ENCODE measurements at places on chromosomes 13 and 19.

DNA sequence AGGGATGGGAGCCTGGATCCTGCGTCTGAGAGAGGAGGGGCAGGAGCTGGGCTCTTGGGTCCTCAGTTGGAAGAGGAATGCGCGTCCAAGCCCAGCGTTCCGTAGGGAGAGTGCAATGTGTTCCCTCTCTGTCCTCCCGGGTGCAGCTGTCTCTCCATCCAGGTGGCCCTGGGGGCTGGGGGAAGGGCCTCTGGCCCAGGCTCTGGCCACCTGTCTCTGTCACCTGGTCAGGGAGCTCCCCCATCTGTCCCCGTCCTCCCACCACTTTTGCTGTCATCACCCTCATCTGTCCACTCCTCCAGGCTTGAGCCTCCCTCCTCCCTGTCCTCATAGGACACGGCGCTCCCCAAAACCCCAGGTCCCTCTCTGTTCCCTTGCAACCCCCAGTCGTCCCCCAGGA, 3.7 kb upstream of the SBK2 start:
- DNase-seq: no peak

DNA sequence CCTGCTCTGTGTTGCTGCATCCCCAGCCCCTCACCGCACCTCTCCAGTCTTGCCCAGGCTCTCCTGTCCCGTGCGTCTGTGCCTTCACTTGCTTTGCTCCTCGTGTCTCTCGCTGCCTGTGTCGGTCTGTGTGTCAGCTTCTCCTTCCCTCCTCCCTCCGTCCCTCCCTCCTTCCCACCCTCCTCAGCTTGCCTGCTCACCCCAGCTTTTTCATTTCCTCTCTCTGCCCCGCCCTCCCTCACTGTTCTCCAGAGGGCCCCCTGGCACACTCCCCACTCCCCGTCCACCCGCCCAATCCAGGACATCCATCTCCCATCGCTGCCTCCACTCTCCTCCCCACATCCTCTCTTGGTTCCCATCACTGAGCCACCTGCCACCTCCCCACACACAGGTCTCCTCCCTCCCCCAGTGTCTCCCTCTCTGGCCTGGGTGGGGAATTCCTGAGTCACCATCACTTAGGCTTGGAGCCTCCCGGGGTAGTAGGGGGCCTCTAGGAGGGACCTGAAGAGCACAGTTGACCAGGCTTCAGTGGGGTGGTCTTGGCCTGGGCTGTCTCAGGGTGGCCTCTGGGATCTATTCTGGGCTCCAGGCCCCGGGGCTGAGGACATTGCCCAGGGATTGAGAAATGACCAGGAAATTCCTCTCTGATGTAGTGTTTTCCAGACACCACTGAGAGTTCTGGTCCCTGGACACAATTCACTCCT, at the start of gene PTGIR:
Gene PTGIR, minus strand, starts transcription at position 132 of the 704 bp plus-strand sequence. CDS start 864 bp downstream, outside the sequence.
- DNase-seq: no peak

DNA sequence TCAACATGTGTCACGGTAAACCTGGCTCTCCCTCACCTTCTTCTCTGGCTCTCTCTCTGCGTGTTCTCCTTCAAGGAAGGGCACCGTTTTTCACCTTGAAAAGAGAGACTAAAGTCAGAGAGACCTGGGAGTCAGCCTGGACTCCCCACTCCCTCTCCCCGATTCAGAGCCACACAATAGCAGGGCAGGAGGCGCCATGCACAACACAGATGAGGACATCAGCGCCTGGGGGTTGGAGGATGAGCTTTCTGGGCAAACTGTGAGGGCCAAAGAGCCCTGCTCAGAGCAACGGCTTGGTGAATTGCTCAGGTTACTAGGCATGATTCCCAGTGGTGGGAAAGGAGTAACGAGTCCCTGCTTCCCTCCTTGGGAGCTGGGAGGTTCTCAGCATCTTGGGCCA, 32.3 kb downstream of the HSPH1 start:
- DNase-seq: no peak

GRCh38 chr19:39470724-39471339, 9.8 kb upstream of the TIMM50 start:
- DNase-seq: no peak

DNA sequence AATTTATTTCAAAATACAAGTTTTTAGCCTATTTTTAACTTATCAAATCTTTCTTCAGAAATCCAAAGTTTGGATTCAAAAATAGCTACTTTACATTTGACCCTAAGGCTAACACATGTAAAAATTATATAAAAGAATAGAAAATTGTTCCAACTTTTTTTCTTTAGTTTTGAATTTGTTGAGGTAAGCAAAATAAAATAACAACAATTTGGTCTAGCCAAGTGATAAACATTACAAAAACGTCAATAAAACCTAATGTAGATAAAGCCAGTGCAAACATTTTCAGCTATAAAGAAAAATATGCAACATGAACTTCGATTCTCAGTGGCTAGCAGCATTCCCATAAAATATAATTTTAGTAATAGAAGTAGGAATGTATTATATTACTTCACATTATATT, 400.3 kb downstream of the PCDH9 start:
- DNase-seq: no peak

GRCh38 chr13:60439201-60439600, 42.2 kb downstream of the TDRD3 start:
- no peak for DNase-seq

- no peak for DNase-seq
Observed at GRCh38 chr13:75103976-75104375, 378.0 kb downstream of the TBC1D4 start.

DNA sequence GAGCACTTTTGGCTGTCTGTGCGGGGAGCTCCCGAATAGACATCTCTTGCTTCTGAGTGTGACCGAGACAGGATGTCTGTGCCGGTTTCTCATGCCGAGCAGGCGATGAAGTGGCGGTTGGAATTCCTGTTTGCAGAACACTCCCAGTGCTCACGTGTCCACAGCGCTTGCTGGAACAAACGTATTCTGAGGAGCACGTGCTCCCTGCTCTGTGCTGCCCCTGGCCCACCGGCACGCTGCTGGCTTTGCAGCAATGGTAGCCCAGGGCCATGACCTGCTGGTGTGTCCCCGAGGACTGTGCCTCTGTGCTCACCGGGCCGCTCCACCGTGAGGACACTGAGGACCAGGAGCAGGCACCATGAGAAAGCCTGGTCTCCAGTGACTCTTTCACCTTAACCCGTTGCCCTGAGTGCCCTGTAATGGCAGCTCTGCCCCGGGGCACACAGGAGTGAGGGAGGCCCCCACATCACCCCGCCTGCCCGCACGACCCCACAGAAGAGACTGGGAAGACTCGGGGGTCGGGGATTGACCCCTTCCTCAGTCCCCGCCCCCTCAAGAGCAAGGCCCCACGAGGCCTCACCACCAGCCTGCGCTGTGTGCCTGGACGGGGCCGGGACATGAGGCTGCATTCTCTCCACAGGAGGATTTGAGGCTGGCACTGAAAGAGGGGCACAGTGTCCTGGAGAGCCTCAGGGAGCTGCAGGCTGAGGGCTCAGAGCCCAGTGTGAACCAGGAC, 40.0 kb upstream of the F7 start:
- DNase-seq: no peak

DNA sequence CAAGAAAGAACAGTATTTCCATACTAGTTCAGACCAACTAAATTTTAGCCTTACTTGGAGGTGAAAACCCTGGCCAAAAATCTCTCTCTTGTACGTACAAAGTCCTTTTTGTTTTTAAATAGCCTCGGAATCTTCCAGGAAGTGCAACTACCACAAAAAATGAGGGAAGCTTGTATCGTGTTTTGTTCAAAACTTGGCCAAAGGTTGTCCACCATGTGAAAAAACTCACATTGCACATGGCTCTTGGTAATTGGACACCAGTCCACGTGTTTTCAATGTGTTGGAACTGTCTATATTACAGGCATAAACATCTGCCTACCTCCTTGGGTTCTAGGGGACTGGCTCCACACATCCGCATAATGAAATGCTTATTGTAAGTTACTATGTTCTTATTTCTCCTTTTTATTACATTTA, 15.2 kb upstream of the STRN4 start:
- DNase-seq: no peak

- DNase-seq: no peak
Observed at GRCh38 chr19:46503848-46504453, 8.3 kb upstream of the PNMA8B start.

GRCh38 chr13:48600374-48601364, 53.1 kb upstream of the CYSLTR2 start:
- DNase-seq: no peak

DNA sequence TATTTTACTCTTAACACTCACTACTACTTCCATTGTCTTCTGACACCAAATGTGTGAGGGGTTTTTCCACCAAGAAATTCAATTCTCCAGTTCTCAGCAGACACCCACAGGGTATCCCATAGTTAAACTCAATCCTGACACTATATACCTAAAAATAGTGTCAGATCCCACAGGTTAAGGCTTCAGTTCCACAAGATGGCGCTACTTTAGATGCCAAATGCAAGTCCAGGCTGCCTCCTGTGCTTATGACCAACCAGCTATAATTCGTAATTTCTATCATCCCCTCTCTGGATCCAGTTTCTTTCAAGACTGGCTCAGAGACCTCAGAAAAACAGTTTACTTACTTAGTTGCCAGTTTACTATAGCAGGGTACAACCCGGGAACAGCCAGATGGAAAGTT, 1146.2 kb upstream of the SPRY2 start:
- DNase-seq: no peak

- no peak for DNase-seq
Observed at GRCh38 chr13:99303863-99304521, 3.2 kb downstream of the GPR183 start.

- DNase-seq: no peak
Observed at GRCh38 chr19:10796653-10797052, 39.4 kb downstream of the TMED1 start.

GRCh38 chr19:45056831-45057230, 18.0 kb downstream of the CLASRP start:
- no peak for DNase-seq

- no peak for DNase-seq
Observed at GRCh38 chr13:32048816-32049215, 17.2 kb downstream of the FRY start.

DNA sequence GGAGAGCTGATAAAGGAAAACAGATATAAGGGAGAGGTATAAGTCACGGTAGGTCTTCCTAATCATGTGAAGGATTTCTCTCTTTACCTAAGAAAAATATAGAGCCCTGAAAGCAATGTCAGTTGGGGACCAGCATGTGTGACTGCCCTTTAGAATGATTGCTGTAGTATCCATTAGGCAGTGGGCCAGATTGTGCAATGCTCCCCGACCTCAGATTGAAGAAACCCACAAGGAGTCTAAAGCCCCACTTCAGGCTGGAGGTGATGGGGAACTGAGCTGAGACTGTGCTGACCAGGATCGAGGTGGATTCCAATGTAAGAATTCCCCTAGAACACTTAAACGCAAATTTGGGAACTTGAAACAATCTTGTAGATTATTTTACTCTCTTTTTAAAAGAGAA, 614.4 kb downstream of the LIG4 start:
- DNase-seq: no peak

DNA sequence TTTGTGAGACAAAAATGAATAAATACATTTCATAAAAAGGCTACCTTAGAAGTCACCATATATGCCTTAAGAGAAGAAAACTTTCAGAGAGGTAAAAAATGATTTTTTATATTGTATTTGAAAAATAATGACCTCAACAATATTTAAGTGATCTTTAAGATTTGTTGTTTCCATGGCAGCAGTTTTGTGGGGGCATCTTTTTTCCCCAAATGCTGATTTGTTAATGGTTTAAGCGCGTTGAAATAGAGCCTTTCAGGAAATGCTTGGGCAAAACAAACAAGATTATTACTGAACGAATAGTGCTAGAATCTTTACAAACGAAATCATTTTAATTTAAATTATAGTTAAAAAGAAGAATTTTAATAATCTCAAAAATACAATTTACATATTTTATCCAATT, 103.1 kb upstream of the MYO16 start:
- DNase-seq: no peak

GRCh38 chr13:107788464-107789165, 426.7 kb downstream of the LIG4 start:
- DNase-seq: no peak

GRCh38 chr13:35731471-35731870, 255.0 kb upstream of the MAB21L1 start:
- DNase-seq: no peak

DNA sequence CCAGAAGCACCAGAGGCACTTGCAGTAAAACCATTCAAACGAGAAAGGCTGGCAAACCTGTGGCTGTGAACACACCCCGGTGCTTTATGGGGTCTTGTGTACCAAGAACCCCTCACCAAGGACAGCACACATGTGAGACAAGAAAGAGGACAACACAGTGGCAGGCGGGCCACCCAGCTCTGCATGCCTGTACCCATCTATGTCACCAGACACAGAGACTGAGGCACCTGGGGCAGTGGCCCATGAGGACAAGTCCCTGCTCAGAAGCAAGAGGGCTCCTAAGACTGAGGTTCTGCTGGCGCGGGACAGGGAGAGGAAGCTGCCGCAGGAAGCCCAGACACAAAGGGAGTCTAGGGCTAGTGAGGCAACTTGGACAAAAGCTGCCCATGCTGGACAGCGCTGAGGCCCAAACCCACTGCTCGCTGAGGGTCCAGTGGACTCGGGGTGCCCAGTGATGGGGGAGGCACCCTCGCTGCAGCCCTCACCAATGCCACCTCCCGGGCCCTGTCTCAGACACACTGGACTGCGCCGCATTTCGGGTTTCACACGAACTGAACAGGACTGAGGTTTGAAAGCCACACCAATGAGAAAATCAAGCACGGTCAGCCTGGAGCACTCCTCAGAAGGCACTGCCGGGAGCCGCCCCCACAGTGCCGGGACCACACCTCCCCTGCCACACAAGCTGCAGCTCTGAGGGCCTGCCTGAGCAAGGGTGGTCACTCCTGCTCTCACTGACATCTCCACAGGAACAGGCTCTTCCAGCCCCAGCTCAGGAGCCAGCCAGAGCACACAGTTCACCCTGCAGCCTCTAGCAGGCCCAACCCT, 232.7 kb downstream of the TUBA3C start:
- no peak for DNase-seq

DNA sequence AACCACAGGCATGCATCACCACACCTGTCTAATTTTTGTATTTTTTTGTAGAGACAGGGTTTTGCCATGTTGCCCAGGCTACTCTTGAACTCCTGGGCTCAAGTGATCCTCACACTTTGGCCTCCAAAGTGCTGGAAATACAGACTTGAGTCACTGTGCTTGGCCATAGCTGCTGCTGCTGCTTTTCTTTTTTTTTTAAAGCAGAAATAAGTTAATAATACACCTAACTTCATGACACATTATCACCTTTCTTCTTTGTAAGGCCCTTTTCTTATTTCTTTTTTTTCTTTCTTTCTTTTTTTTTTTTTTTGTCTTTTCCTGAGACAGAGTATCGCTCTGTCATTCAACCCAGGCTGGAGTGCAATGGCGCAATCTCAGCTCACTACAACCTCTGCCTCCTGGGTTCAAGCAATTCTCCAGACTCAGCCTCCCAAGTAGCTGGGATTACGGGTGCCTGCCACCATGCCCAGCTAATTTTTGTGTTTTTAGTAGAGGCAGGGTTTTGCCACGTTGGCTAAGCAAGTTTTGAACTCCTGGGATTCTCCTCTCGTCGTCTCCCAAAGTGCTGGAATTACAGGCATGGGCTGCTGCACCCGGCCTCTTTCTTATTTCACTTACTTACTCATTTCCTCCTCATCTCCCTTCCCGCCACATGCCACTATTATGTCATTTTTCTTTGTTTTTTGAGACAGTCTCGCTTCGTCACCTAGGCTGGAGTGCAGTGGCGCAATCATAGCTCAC, 8.7 kb downstream of the SHKBP1 start:
- DNase-seq: no peak

Data from dorsolateral prefrontal cortex (tissue), 122 donors.